ENCODE measurements at places on chromosomes 2 and 18. TPM values are rescaled to one million over a fixed set of nuclear protein-coding genes. Genes with fewer than 3 reads are reported as not detected.

DUSP2 gene
- 218 TPM for total RNA-seq

PID1 gene
- not detected for total RNA-seq

CXCR1 gene
- not detected for total RNA-seq

SCYGR4 gene
- total RNA-seq, result not detected

TPO gene
- total RNA-seq, result not detected
